ENCODE measurements at places on chromosomes 4 and X. TPM values are rescaled to one million over a fixed set of nuclear protein-coding genes. Genes with fewer than 3 reads are reported as not detected.

Gene UGT2A1
- not detected for total RNA-seq

Gene FGF13
- 0.07 TPM for total RNA-seq

Gene RNF113A
- total RNA-seq: 30.5 TPM

Gene PDLIM3
- 0.12 TPM for total RNA-seq

Gene EREG
- total RNA-seq: 28.3 TPM

Gene STBD1
- total RNA-seq: 10.1 TPM

Gene FNIP2
- total RNA-seq: 7.3 TPM

Gene CXCL1
- 9.5 TPM for total RNA-seq

Gene NEXMIF
- not detected for total RNA-seq

Gene LGI2
- 0.07 TPM for total RNA-seq

Gene GUCY1B1
- total RNA-seq: 0.16 TPM

Gene XAGE2
- not detected for total RNA-seq

Gene F8A2
- not detected for total RNA-seq

Gene TLR2
- total RNA-seq: 0.20 TPM

Gene HMGN5
- 2.8 TPM for total RNA-seq

Gene CXCR3
- 0.10 TPM for total RNA-seq

Gene IL13RA1
- 61.3 TPM for total RNA-seq

Gene HAND2
- 0.72 TPM for total RNA-seq

Gene PPBP
- 0.38 TPM for total RNA-seq

Gene TMEM47
- 1.5 TPM for total RNA-seq

Gene SHOX
- not detected for total RNA-seq

Gene SRPK3
- not detected for total RNA-seq

Gene EGF
- total RNA-seq: 0.33 TPM

Gene KLB
- total RNA-seq: 0.13 TPM

Gene GAGE12G
- not detected for total RNA-seq

Gene CSAG2
- total RNA-seq: not detected

Gene USP51
- 0.57 TPM for total RNA-seq

Gene CFP
- 0.31 TPM for total RNA-seq

Gene CABS1
- total RNA-seq: not detected

Gene GYG2
- 4.9 TPM for total RNA-seq

Gene PAQR3
- 11.7 TPM for total RNA-seq

Gene LRP2BP
- 0.14 TPM for total RNA-seq

Gene P2RY4
- total RNA-seq: 0.13 TPM

Gene P2RY10
- total RNA-seq: not detected

Gene BMX
- not detected for total RNA-seq

Gene RAP2C
- total RNA-seq: 28.1 TPM

Gene GPR119
- total RNA-seq: not detected

Gene FGD1
- total RNA-seq: 7.7 TPM

Gene SERTM2
- not detected for total RNA-seq

Gene NAT8L
- total RNA-seq: 10.0 TPM

Gene KLKB1
- not detected for total RNA-seq

Gene RAB41
- total RNA-seq: not detected

Gene PAGE1
- total RNA-seq: not detected

Gene LRRC66
- 0.12 TPM for total RNA-seq

Gene SUPT20HL2
- not detected for total RNA-seq

Gene ASB9
- total RNA-seq: 21.4 TPM

Gene PSAPL1
- total RNA-seq: 0.33 TPM

Gene PABPC1L2B
- not detected for total RNA-seq

Gene CT45A10
- total RNA-seq: not detected

Gene AVPR2
- total RNA-seq: not detected

Gene PPARGC1A
- total RNA-seq: 0.28 TPM

Gene MSX1
- total RNA-seq: 4.8 TPM

Gene CACNA1F
- total RNA-seq: not detected

Gene STPG2
- not detected for total RNA-seq

Measured in A549 treated with GW870086 at 1 μM for 4 hours (cell line).